T-cell (primary cell): ENCODE measurements at places on chromosomes 2 and 18. TPM values are rescaled to one million over a fixed set of nuclear protein-coding genes. Genes with fewer than 3 reads are reported as not detected.

GRCh38 chr2:217064234-217065011 lies 204.6 kb upstream of the TNP1 start:
- no peak overlapping the region for H3K27ac ChIP-seq
- no peaks in the 10 kb centered on the region for H3K36me3 ChIP-seq
- no peak overlapping the region for H3K4me3 ChIP-seq
- no peaks in the 10 kb centered on the region for H3K4me1 ChIP-seq

DNA sequence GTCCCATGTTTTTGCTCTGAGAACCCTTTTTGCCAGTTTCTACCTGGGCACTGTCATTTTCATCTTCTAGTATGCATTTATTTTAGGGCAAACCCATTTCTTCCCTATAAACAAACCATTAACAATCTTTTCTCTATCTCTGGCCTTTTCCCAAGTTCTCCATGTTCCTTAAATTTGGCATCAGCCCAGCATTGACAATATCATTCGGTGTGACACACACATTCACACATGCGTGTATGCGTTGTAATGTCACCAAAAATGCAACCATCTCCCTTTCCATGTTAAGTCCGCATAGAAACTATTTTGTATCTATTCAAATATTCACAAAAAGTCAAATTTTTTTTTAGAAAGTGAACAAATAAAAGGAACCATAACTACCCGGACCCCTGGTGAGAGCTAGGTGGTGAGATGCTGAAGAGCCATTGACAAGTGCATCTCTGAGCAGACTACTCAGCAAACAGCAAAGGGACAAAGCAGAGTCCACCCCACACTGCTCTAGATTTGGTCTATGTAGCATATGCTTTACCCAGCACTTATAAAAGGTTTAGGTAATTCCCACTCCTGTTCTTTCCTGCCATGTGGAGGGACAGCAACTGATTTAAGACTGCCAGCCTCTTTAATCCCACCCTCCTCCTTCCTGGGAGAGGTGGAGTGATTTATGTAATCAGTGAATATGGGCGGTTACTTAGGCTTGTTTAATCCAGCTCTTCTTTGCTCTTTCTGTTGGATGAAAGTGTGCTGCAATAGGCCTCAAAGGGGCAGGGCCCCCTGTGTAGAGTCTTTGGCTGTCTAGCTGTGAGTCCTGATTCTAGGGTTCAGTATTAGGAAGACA lies 124.1 kb downstream of the METTL8 start:
- H3K36me3 ChIP-seq = peaks cover 5% of the 10 kb centered on the region
- no peak for DNase-seq
- no peak overlapping the region for H3K27ac ChIP-seq
- H3K27me3 ChIP-seq = no peaks in the 10 kb centered on the region

ATP6V1C2 gene
- total RNA-seq = 0.36 TPM

- no peaks in the 10 kb centered on the region for H3K27me3 ChIP-seq
- H3K27ac ChIP-seq = no peak overlapping the region
- H3K4me1 ChIP-seq = no peaks in the 10 kb centered on the region
- H3K4me3 ChIP-seq = no peak overlapping the region
Observed at GRCh38 chr2:773256-774160, 96.3 kb upstream of the TMEM18 start.

DNA sequence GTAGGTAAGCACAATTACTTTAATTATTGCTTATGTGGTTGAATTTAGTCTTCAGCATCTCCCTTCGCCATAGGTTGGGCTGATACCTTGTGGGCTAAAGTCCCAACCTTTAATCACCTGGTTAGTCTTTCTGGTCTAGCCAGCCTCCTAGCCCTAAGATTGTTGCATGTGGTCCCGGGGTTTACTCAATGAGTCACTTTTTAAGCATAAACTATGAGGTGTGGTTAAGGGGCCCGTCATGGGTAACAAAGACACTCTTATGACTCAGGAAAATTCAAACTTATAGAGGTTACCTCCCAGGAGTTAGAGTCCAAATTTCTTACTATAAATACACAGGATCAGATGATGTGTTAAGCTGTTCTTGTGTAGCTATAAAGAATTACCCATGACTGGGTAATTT lies 841.6 kb downstream of the TRIB2 start:
- no peaks in the 10 kb centered on the region for H3K4me1 ChIP-seq
- H3K36me3 ChIP-seq = no peaks in the 10 kb centered on the region
- no peaks in the 10 kb centered on the region for H3K27me3 ChIP-seq

- DNase-seq = no peak
- H3K4me3 ChIP-seq = no peak overlapping the region
- no peaks in the 10 kb centered on the region for H3K36me3 ChIP-seq
- no peaks in the 10 kb centered on the region for H3K27me3 ChIP-seq
- H3K27ac ChIP-seq = no peak overlapping the region
- no peaks in the 10 kb centered on the region for H3K4me1 ChIP-seq
Observed at GRCh38 chr2:173099804-173100203, 24.2 kb downstream of the MAP3K20 start.

DNA sequence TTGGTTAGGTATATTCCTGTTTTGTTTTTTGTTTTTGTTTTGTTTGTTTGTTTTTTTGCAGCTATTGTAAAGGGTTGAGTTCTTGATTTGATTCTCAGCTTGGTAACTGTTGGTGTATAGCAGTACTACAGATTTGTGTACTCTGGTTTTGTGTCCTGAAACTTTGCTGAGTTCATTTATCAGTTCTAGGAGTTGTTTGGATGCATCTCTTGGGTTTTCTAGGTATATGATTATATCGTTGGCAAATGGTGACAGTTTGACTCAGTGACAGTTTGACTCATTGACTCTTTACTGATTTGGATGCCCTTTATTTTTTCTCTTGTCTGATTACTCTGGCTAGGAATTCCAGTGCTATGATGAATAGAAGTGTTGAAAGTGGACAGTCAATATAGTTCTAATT lies 53.7 kb downstream of the APLF start:
- no peaks in the 10 kb centered on the region for H3K27me3 ChIP-seq
- H3K36me3 ChIP-seq = no peaks in the 10 kb centered on the region
- no peak overlapping the region for H3K27ac ChIP-seq
- H3K4me3 ChIP-seq = no peak overlapping the region
- no peak for DNase-seq
- no peaks in the 10 kb centered on the region for H3K4me1 ChIP-seq

TRIM43 gene
- total RNA-seq = not detected

DNA sequence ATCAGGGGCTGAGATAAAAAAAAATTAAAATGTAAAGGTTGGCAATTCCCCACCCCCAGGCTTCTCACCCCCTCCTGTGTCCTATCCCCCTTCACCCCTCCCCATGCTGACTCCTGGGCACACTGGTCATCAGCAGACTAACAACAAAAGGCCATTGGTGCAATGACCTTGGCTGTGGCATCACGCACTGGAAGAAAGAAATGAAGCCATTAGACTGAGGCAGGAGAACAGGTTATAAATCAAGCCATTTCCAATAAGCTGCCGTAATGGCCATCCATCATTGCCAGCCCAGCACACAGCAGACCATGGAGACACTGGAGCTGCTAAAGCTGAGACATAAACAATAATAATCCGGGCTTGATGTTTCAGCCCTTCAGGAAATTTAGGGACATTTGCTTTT lies 342.4 kb upstream of the ETAA1 start:
- H3K36me3 ChIP-seq = no peaks in the 10 kb centered on the region
- H3K27me3 ChIP-seq = no peaks in the 10 kb centered on the region
- H3K4me1 ChIP-seq = no peaks in the 10 kb centered on the region

GRCh38 chr2:6977113-6977741 lies 60.0 kb downstream of the RNF144A start:
- no peaks in the 10 kb centered on the region for H3K4me1 ChIP-seq
- DNase-seq = no peak
- no peak overlapping the region for H3K27ac ChIP-seq
- no peak overlapping the region for H3K4me3 ChIP-seq
- no peaks in the 10 kb centered on the region for H3K27me3 ChIP-seq

DNA sequence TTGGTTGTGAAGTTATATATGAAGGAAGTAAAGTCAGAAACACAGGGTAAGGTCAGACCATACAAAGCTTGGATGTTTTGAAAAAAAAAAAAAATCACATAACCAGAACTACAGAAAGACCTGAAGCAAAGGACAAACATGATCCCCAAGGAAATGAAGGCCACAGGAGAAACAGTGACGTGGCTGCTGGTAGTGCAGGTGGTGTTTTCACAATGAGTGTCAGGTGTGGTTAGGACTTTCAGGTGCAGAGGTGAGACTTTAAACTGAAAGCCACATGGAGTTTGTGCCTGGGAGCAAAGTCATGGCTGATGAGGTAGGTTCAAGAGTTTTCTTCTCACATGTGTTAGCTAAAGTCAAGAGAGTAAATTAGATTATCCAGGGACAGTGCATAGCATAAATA lies 270.7 kb downstream of the PIEZO2 start:
- no peak overlapping the region for H3K4me3 ChIP-seq
- H3K27ac ChIP-seq = no peak overlapping the region
- H3K4me1 ChIP-seq = no peaks in the 10 kb centered on the region
- no peaks in the 10 kb centered on the region for H3K27me3 ChIP-seq
- no peak for DNase-seq

RPRM gene
- total RNA-seq = not detected

DNA sequence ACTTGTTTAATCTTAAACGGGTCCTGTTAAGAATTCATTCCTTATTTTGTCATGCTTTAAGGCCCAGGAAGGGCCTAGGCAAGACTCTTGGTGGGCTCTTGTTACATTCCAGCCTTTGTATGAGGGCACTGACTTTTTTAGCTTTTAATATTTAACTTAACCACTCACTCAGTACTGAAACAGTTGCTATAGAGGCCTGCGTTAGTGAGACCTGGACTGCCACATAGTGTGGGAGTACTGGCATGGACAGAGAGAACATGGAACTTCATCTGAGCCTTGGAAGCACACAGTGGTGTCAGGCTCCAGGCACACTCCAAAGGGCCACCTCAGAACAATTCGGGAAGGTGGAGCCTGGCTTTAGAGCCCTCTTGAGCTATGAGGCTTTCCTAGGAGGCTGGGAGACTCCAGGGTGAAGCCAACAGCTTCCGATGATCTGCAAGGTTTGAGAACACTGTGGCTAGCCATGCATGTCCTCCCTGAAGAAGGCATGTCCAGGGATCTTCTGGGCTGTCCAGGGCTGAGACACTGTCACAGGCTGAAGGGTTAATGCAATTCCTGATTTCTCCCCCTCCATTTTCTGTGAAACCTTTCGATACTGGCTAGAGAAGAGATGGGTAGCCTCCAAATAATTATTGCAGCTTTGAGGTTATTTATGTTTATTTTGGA lies 155.4 kb upstream of the ACAA2 start:
- H3K36me3 ChIP-seq = no peaks in the 10 kb centered on the region
- H3K27me3 ChIP-seq = no peaks in the 10 kb centered on the region
- H3K4me1 ChIP-seq = no peaks in the 10 kb centered on the region
- no peak for DNase-seq
- H3K27ac ChIP-seq = no peak overlapping the region
- H3K4me3 ChIP-seq = no peak overlapping the region

ATP6V1B1 gene
- not detected for total RNA-seq

DNA sequence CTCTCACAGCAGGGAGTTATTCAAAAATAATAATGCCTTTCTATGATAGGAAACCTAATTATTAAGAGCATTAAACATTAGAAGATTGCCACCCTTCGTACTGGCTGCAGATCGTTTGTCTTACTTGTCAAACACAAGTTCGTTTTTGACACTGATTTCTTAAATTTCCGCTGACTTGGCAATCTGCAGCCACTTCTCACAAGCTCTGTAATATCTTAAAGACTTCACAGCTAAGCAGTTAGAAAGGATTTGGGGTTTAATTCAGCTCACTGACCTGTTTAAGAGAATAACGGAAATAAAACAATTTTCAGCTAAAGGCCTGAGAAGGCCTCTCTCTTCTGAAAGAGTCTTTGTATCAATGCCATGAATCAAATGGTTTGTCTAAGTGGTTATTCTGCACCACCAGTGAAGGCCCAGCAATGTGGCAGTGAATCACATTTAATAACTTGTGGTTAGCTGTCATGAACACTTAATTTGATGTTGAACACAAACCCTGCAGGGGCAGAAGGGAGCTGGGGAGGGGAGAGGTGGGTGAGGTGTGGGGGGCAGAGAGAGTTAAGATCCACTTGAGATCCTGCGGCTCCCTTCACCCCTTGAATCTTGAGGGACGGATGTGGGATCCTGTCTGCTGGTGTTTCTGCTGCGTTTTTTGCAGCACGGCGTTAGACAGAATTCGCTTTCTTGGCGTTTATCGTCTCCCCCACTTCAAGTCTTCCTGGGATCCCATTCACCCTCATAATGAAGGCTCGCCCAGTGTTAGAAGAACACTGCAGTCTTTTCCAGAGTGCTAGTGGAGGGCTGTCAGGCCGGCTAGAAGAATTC lies 145.4 kb upstream of the SATB2 start:
- H3K4me1 ChIP-seq = no peaks in the 10 kb centered on the region
- no peak overlapping the region for H3K4me3 ChIP-seq
- H3K36me3 ChIP-seq = no peaks in the 10 kb centered on the region
- no peak for DNase-seq

GNAL gene
- total RNA-seq = 0.86 TPM

EN1 gene
- not detected for total RNA-seq

- H3K4me1 ChIP-seq = no peaks in the 10 kb centered on the region
- DNase-seq = no peak
- no peaks in the 10 kb centered on the region for H3K36me3 ChIP-seq
- no peak overlapping the region for H3K4me3 ChIP-seq
- no peaks in the 10 kb centered on the region for H3K27me3 ChIP-seq
- no peak overlapping the region for H3K27ac ChIP-seq
Observed at GRCh38 chr2:175251425-175252041, 70.0 kb upstream of the ATP5MC3 start.

DNA sequence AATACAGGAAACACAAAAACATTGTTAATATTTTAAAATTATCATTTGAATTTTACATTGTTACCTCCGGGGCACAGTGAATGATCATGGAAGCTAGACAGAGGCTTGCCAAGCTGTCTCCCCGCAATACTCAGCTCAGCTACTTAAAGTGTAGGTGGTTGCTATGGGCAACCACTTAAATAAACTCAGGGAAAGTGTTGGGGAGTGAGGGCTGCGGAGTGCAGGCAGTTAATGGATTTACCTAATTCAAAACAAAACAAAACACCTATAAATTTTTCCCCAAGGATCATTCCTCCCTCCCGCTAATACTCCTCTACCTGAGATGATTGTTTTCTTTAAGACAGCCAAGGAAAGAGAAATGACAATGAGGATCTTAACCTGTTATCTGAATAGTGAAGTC lies 349.5 kb downstream of the TGIF1 start:
- H3K27ac ChIP-seq = no peak overlapping the region
- H3K36me3 ChIP-seq = no peaks in the 10 kb centered on the region
- H3K4me1 ChIP-seq = no peaks in the 10 kb centered on the region
- no peak for DNase-seq
- H3K27me3 ChIP-seq = no peaks in the 10 kb centered on the region

DNA sequence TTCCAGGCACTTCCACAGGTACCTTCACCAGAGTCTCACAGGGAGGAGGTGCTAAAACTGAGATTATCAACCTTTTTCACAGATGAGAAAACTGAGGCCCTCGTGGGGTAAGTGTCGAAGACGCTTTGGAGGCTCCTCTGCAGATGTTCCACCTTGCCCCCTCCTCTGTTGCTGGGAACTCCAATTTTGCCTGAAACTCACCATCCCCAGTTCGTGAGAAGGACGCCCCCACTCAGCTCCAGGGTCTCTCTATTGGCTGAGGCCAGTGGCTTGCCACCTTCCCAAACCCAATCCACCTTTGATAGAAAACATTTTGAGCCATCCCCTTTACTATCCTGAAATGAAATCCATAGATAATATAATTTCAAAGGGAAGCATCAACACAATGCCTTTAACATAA lies 109.1 kb downstream of the CYP26B1 start:
- no peak for DNase-seq
- no peak overlapping the region for H3K27ac ChIP-seq
- no peaks in the 10 kb centered on the region for H3K4me1 ChIP-seq
- peaks cover 12% of the 10 kb centered on the region for H3K27me3 ChIP-seq
- no peaks in the 10 kb centered on the region for H3K36me3 ChIP-seq

GRCh38 chr18:39661856-39662366 lies 2096.3 kb upstream of the CELF4 start:
- no peak for DNase-seq
- H3K27me3 ChIP-seq = no peaks in the 10 kb centered on the region
- no peak overlapping the region for H3K27ac ChIP-seq

RIT2 gene
- total RNA-seq = not detected

GULP1 gene
- 0.13 TPM for total RNA-seq
